ENCODE measurements at places on chromosomes 2 and 18.

DNA sequence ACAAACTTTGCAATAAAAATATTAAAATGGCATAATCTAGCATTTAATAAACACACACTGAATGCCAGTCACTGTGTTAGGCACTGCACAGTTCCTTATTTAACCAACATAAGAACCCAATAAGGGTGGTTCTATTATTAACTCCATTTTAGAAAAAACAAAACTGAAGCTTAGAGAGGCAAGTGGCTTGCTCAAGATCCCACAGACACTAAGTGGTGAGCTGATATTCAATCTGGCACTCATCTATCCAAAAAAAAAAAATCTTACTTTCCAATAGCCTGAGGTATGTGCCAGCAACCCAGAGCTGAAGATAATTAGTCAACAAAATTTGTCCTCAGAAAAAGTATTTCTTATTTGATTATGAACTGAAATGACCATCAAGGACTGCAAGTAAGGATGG, 799 bp downstream of the CYTIP start:
- DNase-seq: no peak

DNA sequence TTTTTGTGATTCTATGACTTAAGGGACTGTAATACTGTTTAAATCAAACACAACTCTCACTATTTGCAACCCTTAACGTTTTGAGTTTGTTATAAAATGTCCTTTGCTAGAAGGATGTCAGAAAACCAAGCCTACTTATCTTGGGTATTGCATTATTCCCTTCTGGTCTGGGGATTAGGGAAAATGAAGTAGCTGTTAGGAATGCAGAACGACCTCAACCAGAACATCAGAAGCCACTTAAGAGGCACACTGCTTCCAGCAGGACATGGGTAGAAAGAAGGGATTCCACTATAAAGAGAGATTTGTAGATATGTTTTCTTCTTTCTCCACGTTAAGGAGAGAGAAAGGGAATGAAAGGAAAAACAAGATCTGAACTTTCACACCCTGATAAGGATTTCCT, 101.2 kb downstream of the SETBP1 start:
- no peak for DNase-seq

DNA sequence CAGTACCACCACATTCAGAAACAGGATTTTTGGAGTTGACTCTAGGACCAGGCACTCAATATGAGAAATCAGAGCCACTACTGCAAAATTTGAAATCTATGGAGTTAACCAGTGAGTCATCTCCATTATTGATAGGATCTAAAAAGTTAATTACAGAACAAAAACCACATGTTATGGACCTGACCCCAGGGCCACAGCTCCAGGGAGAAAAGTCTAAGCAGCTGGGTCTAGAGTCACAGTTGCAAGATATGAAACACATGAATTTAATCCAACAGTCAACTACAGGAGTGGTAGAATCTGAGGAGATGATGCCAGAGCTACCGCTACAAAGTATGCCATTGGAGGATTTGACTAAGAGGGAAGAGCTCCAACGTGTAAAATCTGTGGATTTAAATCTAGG, 13.4 kb upstream of the ZNF512 start:
- DNase-seq: no peak

DNA sequence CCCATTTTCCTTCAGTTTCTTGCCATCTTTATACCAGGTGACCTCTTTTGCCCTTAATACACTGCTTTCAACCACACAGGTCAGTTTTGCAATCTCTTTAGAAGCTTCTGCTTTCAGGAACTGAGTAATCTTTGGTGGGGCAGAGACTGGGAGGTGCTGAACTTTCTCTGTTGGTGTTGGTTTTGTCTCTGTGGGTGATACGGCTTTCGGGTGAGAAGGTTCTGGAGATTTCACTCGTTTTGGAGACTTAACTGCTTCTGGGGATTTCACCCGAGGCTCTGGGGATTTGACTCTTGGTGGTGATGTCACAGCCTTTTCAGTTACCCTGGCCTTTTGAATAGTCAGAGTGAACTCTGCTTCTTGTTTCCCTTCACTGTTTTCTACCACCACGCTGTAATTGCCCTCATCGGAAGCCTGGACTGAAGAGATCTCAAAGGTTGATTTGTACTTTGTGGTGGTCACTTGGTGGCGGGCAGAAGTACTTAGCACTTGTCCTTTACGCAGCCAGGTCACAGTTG, 50.4 kb downstream of the PLEKHA3 start:
- DNase-seq: no peak

- DNase-seq: no peak
Observed at GRCh38 chr2:189609853-189610252, 29.3 kb upstream of the SLC40A1 start.

DNA sequence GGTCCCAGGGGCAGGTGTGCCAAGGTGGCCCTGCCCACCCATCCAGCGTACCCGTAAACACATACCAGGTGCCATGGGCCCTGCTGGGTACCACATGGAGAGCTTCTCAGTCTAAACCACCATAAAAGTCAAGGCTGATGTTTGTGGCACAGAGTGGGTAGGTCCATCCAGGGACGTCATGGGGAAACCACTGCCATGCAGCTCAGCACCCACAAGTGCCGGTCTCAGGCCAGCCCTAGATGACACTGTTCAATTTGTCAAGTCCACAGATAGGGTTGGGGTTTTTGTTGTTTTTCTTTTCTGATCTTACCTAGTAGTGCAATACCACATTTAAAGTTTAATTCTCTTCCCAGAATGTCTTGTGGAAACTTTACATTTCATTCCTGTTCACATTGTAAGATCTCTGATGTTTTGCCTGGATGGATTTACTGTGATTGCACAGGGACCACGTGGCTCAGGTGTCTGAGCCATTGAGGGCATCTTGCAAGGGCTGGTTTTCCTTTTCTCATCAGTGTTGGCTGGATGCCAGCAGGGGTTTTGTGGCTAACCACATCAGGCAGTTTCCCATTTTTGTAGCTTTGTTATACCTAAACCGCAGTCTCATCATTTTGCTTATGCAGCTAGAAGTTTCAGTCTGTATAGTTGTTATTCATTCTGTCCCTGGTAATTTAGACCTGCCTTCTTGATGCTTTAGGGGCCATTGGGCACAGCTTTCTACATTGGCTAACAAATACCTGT, 64.7 kb downstream of the STK25 start:
- DNase-seq: peak; percentile 78

GRCh38 chr2:60512062-60512622, 41.3 kb downstream of the BCL11A start:
- no peak for DNase-seq

DNA sequence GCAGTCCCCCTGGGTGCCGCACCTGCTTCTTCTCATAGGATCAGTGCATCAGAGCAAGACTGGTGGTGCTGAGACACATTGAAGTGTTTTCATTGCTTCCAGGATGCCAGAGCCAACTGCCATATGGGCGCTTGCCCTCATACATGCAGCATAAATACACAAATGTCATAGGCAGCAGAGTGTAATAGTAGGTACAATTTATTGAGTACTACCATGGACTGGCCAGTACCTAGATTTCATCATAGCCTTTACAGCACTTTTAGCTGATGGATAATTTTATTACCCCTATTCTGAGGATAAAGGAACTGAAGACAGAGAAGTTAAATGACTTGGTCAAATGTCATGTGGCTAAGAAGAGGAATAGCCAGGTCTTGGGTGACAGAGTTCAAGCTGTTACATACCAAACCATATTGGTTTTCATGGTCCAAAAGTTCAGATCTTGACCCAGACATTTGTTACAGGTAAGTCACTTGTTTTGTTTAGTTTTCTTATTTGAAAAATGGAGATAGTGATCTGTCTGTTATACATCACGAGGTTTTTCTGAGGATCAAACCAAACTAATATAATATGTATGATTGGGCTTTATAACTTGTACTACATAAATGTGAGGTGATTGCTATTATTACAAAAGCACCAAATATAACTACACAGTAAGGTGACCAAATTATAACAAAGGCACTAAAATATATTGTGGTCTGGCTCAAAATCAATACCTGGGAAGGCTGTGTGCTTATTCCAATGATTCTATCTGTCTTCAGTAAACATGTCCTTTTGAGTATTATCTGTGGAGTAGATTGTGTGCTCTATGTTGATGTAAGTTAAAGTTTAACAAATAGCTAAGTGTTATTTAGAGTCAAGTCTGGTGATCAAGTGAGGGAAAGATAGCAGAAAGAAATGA, 151.9 kb upstream of the CYRIA start:
- no peak for DNase-seq

DNA sequence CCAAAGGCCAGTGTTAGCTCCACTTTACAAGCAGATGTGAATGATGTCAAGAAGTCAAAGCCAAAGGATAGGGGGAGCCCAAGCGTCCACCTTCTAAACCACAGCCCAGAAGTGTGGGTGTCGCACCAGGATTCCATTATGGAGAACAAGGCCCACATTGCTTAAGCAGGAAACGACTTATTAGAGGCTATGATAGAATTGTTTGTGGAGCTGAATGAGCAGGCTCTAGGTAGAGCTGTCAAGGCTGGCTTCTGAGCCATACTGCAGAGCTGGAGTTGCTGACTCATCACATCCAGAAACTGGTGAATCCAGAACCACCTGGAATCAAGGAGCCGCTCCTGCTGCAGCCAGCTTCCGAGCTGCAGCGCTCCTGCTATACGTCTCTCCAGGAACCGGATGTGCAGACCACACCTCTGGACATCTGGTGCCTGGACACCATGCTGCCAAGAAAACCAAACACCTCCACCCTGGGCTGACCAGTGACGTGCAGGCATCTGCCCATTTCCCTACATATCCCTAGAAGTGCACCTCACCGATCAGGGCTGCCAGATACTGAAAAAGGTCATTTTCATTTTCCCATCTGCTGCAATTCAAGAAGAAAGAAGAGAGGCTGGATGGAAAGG, 6.2 kb upstream of the TWIST2 start:
- no peak for DNase-seq

GRCh38 chr2:222941510-222942032, 80.7 kb downstream of the ACSL3 start:
- DNase-seq: no peak

DNA sequence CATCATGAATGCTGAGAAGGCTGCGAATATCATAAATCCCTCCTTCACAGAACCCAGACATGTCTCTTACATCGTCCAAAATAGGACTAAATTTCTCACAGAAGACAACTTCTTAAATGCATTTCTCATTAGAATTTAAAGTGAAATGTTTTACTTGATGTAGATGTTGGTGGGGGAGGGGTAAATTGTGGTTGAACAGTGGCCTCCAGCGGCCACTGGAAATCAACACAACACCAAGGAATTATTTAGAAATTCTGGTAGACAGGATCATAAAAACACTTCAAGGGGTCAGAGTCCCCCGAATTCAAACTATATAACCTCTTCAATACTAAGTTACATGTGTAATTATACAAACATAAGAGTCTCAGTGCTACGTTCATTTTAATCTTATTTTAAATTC, 135.9 kb downstream of the ABCA12 start:
- peak; percentile 25 for DNase-seq

- DNase-seq: no peak
Observed at GRCh38 chr2:68043032-68043431, 19.8 kb downstream of the C1D start.

GRCh38 chr18:56214706-56215105, 423.7 kb downstream of the TXNL1 start:
- DNase-seq: no peak

- DNase-seq: no peak
Observed at GRCh38 chr2:60319031-60319547, 234.4 kb downstream of the BCL11A start.
